ENCODE measurements at places on chromosomes 12 and 14.
A peak's percentile ranks its signal among the peaks of the same experiment; 100 is the strongest.

DNA sequence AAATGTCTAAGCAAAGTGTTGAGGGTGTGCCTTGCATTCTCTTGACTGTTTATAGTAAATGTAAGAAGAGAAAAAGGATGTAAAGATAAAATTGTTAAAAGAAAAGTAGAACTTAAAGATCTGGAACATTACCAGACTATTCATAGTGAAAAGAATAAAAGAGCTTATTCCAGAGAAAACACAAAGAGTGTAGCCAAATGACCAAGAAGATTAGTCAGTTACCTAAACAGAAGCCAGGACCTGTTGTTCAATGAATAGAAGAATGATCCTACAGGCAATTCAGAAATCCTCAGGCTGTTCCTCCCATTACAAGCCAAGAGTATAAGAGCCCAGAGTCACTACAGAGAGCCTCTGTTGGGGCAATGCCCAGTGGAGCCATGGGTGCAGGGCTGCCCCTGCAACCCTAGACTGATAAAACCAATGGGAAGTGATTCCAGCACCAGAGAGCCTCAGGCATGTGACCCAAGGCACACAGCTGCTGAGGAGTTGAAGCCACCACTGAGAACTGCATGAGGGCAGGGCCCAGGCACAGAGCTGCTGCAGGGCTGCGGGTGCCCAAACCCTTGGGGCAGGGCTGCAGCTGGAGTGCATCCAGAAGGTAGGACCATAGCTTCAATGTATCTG lies 91.1 kb upstream of the SLC38A4 start:
- DNase-seq: no peak

- no peak for DNase-seq
These were observed 29.7 kb upstream of the SAV1 start for GRCh38 chr14:50697659-50698290.

GRCh38 chr14:52846591-52846990 lies 55.2 kb upstream of the GNPNAT1 start:
- no peak for DNase-seq

GRCh38 chr14:101017209-101017608 lies 113.7 kb upstream of the RTL1 start:
- no peak for DNase-seq

DNA sequence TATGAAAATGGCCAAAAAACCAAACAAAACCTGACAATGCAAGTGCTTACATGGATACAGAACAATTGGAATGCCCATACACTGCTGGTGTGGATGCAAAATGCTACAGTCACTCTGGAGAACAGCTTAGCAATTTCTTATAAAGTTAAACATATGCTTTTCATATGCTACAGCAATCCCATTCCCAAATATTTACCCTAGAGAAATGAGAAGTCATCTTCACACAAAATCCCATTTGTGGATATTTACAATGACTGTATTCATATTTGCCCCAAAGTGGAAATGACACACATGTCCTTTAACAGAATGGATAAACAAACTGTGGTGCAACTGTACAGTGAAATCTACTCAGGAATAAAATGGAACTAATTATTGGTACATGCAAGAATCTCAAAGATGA lies 20.4 kb downstream of the SAV1 start:
- no peak for DNase-seq

GRCh38 chr12:107444771-107445170 lies 240.8 kb upstream of the PWP1 start:
- DNase-seq: no peak

DNA sequence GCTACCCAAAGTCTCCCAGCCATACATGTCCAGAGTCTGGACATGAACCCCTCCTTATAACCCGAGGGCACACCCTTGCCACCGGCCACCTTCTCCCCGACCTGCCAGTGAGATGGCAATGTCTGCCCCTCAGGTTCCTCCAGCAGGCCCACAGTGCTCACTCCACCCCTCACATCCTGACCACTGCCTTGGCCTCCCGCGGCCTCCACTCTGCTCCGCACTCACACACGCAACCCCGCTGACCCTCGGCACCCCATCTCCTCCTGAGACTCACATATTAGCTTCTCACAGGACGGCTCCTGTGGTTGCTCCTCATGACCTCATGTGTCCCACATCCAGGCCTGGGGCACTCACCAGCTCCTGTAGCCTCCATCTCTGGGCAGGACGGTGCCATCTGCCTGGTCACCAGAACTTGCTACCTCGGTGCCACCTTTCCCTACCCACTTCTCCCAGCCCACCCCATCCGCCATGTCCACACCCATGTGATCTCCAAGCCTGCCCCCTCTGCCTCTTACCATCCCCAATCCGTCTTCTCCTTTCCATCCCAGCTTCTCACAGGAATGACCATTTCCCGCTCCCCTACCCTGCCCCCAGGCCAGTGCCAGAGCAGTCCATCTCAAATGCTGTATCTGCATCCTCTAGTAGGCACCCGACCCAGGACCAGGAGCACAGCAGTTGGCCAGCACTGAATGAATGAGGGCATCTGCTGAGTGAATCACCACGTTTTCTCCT lies 198.6 kb upstream of the DIO3 start:
- no peak for DNase-seq

- no peak for DNase-seq
These were observed 366.5 kb downstream of the ALG10 start for GRCh38 chr12:34388636-34389377.

DNA sequence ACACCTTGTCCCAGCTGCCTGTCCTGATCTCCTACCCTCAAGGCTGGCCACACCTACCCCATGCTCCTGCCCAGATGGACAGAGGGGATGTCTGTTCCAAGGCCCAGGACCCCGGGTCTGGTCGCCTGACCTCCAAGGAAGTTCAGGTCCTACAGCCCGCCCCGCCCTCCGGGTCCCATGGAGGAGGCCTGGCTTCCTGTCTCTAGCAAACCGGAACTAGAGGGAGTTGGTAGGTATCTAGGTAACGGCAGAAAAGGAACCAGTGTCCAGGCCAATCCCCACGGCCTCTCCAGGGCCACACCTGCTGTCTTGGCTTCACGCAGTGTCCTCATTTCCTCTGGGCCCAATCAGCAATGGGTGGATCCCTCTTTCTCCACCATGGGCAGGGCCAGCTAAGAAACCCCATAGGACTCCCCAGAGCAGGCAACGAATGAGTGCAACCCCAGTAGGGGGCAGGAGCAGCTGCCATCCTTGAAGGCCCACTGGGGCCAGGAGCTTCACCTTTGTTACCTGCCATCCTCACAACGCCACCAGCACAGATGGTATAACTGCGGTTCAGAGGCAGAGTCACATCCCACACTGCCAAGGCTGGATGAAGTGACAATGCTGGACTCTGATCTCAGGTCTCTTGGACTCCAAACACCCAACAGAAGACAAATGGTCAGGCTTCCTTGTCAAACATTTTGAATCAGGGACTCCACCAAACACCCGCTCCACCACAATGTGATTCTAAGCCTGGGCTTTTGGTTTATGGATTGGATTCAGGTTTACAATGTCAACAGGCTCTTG lies 25.1 kb upstream of the RPLP0 start:
- peak; percentile 49 for DNase-seq

- DNase-seq: no peak
These were observed 67.3 kb downstream of the TSPAN9 start for GRCh38 chr12:3144495-3144894.

DNA sequence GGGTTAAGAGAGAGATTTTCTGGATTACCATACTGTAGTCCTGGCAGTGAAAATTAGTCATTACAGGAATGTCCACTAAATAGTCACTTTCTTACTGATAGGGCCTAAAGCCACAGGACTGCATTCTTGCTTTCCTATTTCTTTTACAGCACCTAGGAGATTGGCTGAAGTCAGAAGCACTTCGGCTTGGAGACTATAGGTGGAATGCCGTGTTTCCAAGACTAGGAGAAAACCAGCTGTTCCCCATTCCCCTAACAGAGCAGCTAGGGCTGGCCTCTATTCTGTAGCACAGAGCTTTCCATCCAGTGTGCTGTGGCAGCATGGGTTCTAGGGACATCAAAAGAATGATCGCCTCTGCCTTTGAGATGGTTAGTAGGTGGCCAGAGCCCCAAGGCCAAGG lies 15.1 kb downstream of the PIGH start:
- no peak for DNase-seq

GRCh38 chr14:89303456-89304435 lies 113.3 kb downstream of the FOXN3 start:
- peak; percentile 89 for DNase-seq

DNA sequence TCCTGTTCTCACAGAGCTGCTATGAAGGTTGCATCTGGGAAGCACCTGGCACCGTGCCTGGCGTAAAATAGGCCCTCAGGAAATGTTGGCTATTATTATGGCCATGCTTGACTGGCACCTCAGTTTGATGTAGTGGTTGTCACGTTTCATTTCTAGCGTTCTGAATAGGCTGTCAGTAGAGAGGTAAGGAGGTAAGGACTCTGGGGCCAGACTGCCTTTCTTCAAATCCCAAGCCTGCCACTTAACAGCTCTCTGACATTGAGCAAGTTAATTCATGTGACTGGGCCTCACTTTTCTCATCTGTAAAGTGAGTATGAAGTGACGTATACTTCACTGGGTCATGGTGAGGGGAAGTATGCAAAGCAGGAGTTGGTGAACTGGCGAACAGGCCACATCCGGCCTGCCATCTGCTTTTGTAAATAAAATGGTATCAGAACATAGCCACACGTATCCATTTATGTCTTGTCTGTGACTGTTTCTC lies 196.2 kb downstream of the CACNA1C start:
- DNase-seq: no peak

- DNase-seq: no peak
These were observed 342.5 kb upstream of the KITLG start for GRCh38 chr12:88922816-88923215.

DNA sequence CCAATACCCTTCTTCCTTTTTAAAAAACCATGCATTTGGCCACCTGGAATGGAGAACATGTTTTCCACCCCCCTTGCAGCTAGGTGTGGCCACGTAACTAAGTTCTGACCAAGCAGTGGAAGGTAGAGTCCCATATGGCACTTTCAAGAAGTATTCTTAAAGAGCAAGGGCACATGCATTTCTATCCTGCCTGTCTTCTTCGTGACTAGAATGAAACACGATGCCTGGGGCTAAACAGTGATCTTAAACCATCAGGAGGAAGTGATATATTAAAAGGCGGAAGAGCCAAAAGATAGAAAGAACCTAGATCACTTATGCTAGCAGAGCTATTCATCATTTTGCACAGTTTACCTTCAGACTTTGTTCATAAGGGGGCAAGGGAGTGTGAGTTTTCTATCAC lies 16.0 kb upstream of the DDX11 start:
- DNase-seq: no peak

DNA sequence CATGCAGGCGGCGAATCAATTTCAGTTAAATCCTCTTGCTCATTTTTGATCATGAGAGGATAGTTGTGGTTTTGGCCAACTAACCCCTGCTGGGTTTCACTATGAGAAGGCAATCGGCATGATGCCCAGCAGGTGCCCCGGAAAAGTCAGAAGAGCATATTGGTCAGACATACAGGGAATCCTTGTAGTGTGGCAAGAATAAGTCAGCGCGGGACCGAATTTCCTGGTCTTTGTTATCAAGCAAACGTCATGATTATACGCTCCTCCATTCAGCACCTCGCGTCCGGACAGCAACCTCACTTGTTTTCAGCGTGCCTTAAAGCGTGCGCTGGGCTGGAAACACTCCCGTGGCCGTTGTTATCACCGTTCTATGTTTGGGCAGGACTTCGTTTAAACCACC lies 1.8 kb downstream of the TBC1D30 start:
- peak; percentile 51 for DNase-seq

- no peak for DNase-seq
These were observed 923.1 kb upstream of the MDGA2 start for GRCh38 chr14:48598458-48598857.

DNA sequence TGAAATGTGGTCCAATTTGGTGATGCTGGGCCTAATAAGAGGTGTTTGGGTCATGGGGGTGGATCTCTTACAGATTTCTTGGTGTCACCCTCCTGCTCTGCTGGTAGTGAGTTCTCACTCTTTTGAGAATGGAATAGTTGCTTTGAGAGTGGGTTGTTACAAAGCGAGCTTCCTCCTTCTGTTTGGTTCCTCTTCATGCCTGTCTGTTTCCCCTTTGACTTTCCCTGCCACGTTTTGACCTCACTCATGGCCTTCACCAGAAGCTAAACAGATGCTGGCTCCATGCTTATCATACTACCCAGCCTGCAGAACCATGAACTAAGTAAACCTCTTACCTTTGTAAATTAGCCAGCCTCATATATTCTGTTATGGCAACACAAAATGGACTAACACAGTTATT lies 57.7 kb upstream of the LDHB start:
- DNase-seq: peak; percentile 3

DNA sequence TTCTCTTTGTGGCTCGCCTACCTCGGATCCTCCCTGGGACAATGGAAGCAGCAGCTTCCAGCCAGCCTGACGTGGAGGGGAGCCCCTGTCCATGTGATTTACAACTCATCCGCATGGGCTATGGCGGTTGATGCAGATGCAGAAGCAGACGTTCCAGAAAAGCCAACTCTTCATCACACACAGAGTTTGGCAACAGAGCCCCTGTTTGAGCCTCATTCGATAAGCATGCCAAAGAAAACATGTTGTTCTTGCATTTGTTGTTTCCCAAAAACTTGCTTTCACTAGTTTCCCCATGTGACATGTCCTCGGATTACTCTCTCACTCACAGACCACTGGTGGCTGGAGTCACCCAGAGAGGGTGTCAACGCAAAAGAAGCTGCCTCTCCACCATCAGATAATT lies 16.4 kb upstream of the TC2N start:
- DNase-seq: no peak

GRCh38 chr12:113075137-113075683 lies 18.7 kb downstream of the DTX1 start:
- DNase-seq: no peak

DNA sequence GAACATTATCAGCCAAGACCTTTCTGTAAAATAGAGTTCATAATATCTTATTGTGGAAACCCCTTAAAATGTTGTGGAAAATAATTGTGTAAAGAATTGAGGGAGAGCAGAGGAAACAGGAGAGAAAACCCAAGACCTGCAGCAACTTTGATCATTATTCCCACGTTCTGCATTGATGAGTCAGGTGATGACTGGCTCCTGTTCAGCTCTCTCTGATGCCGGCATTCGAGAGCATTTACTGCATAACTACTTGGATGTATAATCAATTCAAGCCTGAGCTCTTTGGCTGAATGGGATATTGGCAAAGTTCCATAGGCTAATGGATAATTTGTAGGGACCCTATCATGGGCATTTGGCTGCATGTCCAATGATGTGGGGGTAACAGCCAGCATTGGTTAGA lies 176.3 kb upstream of the ARID2 start:
- DNase-seq: no peak

DNA sequence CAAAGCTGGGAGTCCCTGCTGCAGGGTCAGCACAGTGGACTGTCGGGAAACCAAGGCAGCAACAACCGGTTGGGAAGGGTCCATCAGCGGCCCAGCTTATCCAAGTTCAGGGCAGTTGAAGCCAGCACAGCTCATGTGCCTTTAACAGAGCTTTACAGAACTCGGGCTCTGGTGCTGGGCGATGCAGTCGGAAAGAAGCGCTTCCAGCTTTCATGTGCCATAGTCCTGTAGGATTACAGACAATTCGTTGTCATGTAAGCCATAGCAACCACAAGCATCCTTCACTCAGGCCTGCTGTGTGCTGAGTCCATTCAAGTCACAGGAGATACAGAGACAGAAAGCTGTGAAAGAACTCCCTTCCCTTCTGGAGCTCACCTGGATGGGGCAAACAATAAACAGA lies 3.5 kb upstream of the FAM181A start:
- no peak for DNase-seq

Measured in KBM-7 (cell line).